ENCODE measurements at places on chromosomes 5 and 9.

DNA sequence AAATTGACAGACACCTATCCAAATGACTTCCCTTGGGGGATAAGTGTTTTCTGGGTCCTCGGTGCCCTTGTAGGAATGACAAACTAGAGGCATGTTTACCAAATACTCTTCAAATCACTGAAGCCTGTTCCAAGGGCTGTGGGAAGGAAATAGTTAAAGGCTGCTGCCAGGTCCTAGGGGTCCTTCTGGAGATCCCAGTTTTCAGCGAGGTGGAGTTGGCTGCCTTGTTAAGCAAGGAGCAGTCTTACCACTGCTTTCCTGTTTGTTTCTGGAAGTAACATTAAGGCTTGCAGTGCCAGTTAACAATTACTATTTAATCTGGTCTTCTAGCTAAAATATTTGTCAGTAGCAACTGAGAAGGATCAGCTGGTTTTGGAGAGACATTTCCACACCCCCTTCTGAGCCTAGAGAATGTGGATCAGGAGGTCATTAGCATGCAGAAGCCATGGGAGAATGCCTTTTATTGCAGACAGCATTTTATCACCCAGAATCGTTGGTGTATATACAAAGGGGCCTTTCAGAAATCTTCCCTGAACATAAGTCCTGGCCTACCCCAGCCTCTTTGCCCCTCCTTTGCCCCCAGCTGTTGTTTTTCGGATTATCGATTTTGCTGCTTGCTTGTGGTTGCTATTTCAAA, 238.8 kb downstream of the DMAC1 start:
- no peak for DNase-seq

- no peak for DNase-seq
Measured at GRCh38 chr9:4979239-4979638, 5.8 kb upstream of the JAK2 start.

DNA sequence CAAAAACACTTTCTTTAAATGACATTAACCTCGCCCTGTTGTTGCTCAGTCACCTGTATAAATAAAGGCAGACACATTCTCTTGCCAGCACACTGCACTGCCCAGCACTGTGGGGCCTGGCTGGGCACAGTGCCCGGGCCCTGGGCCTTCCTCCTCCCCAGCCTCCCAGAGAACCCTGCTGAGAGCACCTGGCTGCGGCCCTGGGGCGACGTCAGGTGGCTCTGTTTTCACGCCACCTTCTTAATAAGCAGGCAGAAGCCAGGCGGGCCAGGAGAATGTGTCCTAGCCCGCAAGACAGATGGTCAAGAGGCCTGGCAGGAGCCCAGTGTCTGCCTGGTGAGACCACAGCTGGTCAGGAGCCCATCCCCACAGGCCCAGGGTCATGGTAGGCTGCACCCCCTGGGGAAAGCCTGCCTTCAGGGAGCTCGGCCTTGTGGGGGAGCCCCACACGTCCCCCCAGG, 8.2 kb upstream of the AGPAT2 start:
- DNase-seq: peak; percentile 90

DNA sequence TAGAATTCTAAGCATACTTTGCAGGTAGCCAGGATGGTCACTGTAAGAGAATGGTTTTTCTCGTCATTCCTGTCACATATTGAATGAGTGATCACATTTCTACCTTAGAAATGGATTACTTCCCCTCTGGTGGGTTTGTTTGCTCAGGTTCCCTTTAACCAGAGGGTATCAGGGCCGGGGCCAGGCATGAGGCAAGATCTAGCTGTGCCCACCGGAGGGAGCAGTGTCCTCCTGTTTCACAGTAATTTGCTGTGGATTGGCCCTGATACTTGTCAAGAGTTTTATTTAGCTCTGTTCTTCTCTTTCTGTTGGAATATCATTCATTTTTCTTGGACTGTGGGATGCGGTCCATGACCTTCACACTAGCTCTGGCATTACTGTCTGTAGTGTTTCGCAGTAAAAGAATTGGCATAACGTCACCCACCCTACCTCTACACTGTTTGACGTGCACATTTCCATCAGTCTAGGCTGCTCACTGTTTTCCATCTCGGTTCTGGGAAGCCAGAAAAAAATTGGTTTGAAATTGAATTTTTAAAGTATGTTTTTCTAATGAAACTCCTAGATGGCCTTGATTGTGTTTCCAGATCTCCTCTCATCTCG, 42.4 kb upstream of the ZBED3 start:
- no peak for DNase-seq

GRCh38 chr9:114015607-114016006, 62.5 kb downstream of the AMBP start:
- no peak for DNase-seq

DNA sequence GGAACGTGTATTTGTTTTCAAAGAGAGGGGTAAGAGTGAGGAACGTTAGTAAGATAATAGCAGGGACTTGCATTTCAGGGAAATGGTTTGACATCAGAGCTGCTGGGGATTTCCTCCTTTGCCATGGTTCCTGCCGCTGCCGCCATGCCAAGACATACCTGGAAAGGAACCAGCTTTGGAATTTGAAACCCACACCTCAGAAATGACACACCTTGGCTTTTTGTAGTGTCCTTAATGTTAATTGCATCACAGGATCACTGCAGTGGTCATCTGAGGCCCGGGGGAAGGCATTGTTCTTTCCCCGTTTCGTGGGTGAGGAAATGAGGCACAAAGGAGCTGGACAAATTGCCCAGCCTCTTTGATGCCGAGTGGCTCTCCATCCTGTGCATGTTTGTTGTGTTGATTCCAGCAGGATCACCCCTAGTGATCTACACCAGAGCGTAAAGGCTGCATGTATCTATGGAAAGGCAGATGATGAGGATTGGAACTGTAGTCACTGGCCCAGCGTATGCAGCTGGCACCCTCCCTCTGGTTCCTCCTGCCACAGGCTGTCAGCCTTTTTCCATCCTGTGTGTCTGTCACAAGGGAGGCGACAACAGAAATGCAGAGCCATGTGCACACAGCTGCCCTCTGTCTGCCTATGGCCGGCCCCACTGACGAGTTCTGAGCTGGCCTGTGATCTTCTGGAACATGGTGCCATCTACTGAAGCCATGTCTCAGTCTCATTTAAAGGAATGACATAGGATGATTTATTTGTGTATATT, 37.8 kb downstream of the SLC46A2 start:
- DNase-seq: no peak

GRCh38 chr5:73596705-73597328, 29.2 kb upstream of the ARHGEF28 start:
- DNase-seq: no peak

- no peak for DNase-seq
Measured at GRCh38 chr5:72300590-72301339, 19.3 kb downstream of the MRPS27 start.

DNA sequence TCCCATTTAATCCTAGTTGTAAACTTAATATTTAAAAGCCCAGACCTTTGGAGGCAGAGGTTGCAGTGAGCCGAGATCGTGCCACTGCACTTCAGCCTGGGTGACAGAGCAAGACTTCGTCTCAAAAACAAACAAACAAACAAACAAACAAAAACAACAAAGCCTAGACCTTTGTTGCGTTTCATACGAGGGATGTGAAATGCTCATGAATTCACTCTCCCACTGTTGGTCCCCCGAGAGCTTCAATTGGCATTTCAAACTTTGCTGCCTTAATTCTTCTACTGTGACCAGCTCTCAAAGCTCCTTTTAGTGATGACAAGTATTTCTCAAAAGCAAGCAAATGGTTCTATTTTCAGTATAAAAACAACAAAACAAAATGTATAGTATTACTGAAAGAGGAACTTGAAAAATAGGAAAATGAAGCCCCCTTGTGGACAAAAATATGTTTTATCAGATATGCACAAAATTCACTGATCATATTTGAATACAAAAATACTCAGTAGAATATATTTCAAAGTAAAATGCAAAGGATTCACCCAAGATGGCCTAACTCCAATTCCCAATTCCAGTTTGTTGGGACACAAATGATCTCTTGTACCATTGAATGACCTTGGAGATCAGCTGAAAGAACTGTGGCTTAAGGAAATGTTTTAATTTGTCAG, 140.4 kb downstream of the ESM1 start:
- no peak for DNase-seq

- DNase-seq: no peak
Measured at GRCh38 chr5:73631500-73631899, 5.5 kb downstream of the ARHGEF28 start.

GRCh38 chr9:135662758-135663450, at the start of gene LCN9:
Gene LCN9 (plus strand): TSS chr9:135663309. CDS start chr9:135663322, 13 bp downstream.
- DNase-seq: no peak

GRCh38 chr9:135335691-135336181, 143.8 kb upstream of the PPP1R26 start:
- DNase-seq: no peak

DNA sequence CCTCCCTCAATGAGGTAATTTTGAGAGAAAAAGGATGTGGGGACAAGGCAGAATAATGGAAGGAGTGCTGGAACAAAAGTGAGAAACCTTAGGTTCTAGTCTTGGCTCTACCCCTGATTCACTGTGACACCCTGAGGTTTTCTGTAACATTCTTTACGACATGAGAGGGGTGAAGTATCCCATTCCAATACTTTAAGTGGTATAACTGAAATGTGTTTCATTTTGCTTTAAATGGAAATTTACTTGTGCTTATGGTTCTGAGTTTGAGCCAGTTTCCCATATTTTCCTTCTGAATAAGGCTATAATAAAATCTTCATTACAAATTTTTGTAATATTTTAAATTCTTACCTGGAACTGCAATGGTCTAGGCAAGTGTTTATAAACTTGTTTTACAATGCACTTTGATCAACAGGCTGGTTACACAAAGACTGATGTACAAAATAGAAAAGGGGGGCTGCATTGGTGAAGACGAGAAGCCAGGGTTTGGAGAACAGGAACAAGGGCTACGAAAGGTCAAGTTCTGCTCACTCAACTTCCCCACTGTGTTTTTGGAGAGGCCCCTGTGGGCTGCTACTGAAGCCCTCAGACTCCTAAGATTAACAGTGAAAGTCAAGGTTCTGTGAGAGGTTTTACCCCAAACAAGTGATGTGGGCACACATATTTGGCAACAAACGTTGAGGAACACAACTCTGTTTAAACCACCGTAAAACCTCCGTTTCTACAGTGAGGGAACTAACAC, 171.9 kb upstream of the ELL2 start:
- DNase-seq: no peak

- no peak for DNase-seq
Measured at GRCh38 chr5:159511570-159511969, 181.3 kb upstream of the IL12B start.

- no peak for DNase-seq
Measured at GRCh38 chr9:9275601-9276000, 1337.2 kb downstream of the PTPRD start.

GRCh38 chr5:152170350-152170749, 234.7 kb downstream of the NMUR2 start:
- DNase-seq: no peak

DNA sequence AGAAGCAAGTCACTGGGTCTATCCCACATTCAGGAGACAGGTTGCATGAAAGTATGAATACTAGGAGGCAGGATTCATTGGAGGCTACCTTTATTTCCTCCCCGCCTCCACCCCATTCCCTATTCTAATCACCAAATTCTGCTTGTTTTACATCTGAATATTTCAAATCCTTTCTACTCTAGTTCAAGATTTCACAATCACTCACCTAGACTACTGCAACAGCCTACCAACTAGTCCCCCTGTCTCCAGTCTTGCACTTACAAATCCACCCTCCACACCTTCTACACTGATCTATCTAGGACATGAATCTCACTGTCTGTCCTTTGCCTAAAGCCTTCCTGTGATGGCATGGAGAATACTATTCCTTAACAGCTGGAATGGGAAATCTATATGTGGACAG, 6.4 kb upstream of the KIF27 start:
- no peak for DNase-seq

- DNase-seq: peak; percentile 23
Measured at GRCh38 chr9:19408316-19408692, 505 bp upstream of the ACER2 start.

DNA sequence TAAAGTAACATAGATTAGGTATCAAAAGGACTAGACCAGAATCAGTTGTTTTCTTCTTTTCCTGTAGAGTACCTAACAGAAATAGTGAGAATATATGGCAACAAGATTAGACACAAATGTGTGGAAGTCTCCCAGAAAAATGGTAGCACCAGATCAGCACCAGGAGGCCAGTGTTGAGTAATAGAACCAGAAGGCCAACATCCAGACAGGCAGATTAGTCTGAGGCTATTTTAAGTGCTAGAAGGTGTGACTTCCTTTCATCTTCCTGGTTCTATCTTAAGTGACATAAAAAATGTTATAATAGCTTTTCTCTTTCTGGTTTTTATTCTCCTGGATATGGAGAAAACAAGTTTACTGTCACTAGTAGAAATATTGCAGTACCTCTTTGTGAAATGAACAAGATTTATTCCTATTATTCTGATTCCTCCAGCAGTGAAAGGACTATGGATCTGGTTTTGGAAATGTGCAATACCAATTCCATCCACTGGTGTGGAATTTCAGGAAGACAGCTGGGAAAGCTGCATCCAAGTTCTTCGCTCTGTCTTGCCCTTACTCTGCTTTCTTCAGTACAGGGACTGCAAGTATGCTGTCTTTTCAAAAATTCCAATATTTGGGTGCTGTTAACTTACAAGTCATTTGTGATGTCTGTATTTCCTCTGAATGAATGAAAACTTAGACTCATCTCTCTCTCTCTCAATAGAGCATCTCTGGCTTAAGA, 39.1 kb downstream of the SHLD3 start:
- DNase-seq: no peak

DNA sequence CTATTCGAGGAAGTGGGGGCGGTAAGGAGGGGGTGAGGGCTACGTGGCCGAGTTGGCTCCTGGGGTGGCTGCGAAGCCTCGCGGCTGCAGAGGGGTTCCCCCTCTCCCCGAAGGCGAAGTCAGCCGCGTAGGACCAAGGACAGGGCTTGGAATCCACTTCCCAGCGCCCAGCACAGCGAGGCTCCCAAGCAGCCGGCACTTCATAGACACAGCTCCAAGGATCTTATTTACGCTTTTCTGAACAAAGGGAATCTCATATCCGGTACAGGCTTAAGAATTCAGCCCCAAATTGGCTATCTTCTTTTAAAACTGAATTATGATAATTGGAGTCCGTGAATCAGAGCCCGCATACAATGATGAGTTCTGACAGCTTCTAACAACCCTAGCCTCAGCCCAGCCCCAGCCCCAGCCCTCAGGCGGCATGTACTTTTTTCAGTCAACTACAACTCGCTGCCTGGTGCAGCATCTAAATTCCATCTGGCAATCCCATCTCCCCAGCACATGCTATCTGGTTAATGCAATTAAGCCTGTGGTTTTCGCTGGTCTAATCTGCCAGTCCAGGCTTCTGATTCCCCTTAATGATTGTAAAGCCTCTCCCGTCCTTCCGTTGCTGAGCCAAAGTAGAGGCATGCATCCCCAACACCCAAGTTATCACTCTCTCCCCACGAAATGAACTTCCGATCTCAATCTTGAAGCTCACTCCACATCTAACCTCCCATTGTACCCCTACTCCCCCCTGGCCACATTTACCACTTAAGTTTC, 1.0 kb downstream of the ELAVL2 start:
- no peak for DNase-seq

- no peak for DNase-seq
Measured at GRCh38 chr5:111528056-111528455, 15.7 kb upstream of the STARD4 start.

- no peak for DNase-seq
Measured at GRCh38 chr9:95115104-95115503, 202.4 kb downstream of the FANCC start.

All from DMS79 (cell line).